Panc1 (cell line): ENCODE measurements at places on chromosomes 12 and 14.

GRCh38 chr12:561908-562593 lies 101.2 kb downstream of the NINJ2 start:
- no peak for DNase-seq

DNA sequence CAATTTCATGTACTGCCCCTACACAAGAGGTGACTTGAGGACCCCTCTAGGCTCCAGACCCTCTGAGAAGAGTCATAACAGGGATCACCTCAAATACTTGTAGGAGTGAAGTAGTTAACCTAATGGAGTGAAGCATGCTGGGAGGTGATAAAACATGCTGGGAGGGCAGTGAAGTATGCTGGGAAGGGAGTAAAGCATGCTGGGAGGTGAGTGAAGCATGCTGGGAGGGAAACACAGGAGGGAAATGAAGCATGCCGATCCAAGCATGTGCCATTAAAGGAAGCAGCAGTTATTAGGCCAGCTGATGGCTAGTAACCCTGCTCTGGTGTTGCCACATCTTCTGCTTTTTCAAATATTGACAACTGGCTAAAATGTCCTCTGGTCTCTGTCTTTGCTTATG lies 70.7 kb upstream of the TRHDE start:
- DNase-seq, result no peak

DNA sequence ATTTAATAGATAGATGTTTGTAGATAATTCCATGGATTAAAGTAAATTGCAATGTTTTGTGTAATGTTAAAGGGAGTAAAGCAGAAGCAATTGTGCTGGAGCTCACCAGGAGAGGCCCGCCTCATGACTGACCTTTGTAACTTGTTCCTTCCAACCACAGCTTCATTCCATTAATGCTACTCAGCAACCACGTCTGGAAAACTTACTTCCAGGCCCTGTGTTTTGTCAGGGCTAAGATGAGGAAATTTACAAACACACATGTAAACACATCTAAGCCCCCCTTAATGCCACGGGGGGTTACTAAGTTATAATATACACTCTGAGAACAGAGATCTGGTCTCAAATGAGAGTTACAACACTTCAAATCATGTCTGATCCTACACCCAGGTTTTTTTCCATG lies 12.4 kb downstream of the LUM start:
- no peak for DNase-seq

- no peak for DNase-seq
Measured at GRCh38 chr14:90785876-90786450, 30.3 kb downstream of the TTC7B start.

- no peak for DNase-seq
Measured at GRCh38 chr12:65597527-65597926, 226.8 kb upstream of the HMGA2 start.

DNA sequence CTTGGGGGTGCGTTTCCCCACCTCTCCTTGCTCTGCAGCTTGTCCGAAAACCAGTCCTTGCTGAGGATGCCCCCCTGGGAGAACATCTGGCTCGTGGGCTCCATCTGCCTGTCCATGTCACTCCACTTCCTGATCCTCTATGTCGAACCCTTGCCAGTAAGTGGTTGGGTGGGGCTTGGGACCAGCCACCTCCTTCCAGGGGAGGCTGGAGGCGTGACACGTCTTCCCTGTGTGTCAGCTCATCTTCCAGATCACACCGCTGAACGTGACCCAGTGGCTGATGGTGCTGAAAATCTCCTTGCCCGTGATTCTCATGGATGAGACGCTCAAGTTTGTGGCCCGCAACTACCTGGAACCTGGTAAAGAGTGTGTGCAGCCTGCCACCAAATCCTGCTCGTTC lies 57.5 kb downstream of the ANAPC7 start:
- DNase-seq, result no peak

- no peak for DNase-seq
Measured at GRCh38 chr12:23209793-23210192, 584.8 kb downstream of the ETNK1 start.

DNA sequence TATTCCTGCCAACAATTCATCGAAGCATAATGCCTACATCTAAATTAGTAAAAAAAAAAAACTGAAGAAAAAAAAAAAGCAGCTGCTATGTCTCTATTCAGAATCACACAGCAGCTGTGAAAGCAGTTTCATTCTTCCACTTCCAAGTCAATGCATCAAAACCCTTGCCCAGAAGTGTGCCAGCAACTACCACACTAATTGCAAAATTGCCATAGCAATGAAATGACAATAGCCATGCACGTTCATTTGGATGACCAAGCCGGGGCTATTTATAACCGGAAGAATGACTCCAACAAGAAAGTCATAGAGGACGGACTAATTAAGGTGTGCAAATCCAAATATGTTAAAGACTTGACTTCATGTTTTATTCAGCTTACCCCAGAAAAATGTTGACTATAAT lies 42.5 kb downstream of the SLC2A13 start:
- DNase-seq, result no peak

DNA sequence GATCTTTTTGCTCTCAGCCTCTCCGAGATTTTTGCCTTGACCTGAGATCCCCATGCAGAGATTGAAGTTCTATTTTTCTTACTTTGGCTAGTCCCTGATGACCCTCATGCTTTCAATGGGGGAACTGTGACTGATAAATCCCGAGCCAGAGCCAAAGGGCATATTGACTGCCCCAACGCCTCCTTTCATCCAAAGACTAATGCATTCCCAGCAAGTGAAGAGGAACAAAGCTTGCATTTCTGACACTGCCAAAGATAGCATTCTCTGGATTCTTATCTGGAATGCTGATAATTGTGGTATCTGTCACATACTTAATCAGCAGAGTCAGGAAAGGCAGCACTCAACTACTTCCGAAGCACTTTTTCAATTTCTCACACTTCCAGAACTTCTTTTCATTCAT lies 152.3 kb upstream of the EGLN3 start:
- DNase-seq, result no peak

DNA sequence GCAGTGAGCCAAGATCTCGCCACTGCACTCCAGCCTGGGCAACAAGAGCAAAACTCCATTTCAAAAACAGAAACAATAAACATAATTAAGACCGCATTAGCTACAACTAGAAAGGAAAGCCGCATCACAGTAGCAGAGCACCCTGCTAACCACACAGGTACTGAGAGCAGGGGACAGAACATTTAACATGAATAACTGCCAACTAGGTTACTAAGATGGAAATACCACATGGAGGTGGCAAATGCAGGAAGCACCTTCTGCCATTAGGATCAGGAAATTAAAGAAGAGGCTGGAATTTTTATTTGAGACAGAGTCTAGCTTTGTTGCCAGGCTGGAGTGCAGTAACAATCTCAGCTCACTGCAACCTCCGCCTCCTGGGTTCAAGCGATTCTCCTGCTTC lies 41.9 kb downstream of the CDC42BPB start:
- DNase-seq, result no peak

- no peak for DNase-seq
Measured at GRCh38 chr12:116600959-116601918, 42.1 kb downstream of the MAP1LC3B2 start.

DNA sequence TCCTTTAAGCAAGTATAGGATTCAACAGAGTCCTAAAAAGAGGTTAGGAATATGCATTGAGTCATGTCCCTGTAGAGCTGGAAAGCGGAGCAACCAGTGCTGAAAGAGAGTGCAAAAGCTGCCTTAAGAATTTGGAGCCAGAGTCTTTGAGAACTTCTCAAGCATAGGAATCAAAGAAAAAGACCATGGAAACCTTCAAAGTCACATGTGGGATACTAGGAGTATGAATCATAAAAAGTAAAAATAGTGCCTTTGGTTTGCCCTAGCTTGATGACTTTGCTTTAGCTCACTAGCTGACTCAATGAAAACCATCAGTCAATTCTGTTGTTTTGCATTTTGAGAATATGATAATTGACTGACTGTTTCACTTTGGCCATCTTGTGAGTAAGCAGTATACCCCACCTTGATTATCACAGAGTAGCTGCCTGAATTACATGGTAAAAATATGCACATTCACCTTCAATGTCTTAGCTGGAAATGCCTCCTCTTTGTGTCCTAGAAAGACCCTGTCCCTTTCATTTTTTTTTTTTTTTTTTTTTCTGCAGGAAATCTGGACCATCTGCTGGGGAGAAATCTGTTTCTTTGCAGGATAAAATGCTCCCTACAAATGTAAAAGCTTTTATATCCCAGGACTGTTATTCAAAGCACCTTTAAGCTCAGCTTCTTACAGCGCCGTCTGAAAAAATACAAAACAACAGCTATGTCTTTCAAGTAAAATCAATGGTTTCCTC lies 248.6 kb upstream of the KRR1 start:
- peak; percentile 54 for DNase-seq

- DNase-seq, result no peak
Measured at GRCh38 chr14:85752175-85752574, 222.2 kb downstream of the FLRT2 start.

- DNase-seq, result no peak
Measured at GRCh38 chr12:75161488-75161887, 48.2 kb downstream of the KCNC2 start.

- no peak for DNase-seq
Measured at GRCh38 chr14:57865066-57865402, 858 bp downstream of the SLC35F4 start.

DNA sequence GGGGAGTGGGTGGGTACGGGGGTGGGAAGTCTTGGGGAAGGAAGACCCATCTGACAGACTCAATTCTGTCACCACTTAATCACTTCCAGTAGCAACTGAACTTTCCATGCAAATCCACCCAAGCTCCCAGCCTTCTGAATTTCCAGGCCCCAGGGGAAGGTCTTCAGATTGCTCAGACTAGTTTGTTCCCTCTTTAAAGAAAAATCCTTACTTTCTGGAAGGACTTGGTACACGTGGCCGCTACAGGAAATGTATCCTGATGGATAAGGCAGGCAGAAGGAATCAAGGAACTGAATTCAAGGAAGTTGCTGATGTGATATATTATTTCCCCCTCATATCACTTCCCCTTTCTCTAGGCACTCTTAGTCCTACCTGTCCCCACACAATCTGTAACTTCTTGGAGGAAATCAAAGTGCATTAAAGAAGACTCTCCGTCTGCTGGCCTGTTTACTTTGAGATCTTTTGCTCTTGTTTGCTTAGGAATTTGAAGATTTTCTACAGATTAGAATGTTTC lies 6.4 kb downstream of the NFKBIA start:
- no peak for DNase-seq

DNA sequence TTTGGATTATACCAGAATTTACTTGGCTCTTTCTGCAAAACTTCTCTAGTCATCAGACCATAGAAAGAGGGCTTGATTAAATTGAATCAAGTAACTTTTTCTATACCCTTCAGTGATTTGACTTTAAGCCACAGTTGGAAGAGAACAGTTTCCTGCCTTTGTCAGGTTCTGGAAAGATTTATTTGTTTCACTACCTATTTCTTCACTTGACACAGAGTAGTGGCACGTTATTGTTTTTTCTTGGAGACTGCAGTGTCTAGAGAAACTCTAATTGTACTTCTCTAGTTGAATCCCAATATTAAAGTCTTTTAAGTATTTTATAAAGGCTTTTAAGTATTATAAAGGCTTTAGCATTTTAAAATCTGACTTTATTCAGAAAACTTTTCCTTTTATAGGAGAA lies 138.1 kb downstream of the TMEM117 start:
- DNase-seq, result no peak

GRCh38 chr12:4256043-4256826 lies 17.3 kb upstream of the CCND2 start:
- DNase-seq, result no peak

- no peak for DNase-seq
Measured at GRCh38 chr14:53964249-53964648, 7.6 kb upstream of the BMP4 start.

DNA sequence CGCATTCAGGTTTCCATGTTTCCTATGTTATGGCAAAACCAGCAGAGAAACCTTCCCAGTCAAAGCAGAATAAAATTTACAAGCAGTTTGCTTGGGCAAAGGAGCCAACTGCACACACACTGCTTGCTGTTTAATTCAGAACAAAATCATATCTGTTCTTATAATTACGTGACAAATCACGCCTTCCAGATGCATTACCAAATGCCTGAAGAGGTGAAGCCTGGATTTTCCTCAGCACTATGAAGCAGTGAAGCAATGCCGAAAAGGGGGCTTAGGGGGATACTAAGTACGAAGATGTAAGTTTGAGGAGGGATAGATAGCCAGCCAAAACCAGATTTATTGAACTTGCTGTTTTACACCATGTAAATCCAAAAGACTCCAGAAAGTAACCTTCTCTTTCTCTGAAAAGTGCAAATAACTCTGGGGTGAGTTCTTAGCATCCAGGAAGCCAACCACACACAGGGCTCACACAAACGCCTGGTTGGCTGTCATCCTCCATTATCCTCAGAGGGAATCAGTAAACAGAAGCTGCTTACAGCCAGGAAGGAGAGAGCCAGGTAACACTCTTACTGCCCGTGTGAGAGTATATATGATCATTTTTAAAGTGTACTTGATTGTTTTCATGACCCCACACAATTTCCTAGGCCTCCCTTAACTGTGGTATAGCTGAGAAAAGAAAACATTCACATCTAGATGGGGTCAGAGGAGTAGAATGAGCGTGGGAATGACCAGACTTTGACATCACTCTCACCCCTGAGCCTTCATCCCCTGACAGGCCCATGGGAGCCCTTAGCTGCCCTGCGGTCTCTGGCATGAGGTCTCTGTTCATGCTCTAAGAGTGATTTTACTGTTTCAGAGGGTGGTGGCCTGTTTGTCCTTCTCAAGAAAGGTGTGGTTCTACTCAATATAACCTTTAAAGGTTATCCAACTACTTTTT lies 442.5 kb downstream of the EGLN3 start:
- no peak for DNase-seq

DNA sequence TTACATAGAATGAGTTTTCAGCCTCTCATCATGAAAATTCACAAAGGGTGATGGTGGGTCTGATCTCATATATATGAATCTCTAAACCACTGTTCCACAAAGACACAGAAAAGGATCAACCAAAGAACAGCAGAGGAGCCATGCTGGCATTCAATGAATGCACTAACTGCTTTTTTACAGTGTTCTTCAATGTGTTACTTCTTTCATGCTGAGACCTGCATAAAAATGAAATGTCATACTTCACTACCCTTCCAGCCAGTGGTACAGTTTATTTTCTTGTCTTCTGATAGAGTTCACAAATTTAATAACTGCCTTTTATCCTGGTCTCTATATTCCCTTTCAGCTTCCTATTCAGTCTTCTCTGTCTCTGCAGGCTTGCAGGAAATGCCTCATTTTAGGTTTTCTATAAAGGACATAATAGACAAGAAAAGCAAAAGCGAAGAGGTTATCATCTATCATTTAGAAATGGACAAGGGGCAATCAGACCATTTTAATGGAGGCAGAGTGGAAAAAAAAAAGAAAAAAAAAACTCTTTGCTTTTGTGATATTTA lies 836.7 kb upstream of the FOXG1 start:
- DNase-seq, result no peak
